ENCODE measurements at places on chromosomes 3 and 15.

- no peak for DNase-seq
Measured at GRCh38 chr3:175153595-175153994, 294.5 kb downstream of the NAALADL2 start.

- no peak for DNase-seq
Measured at GRCh38 chr15:31023841-31024240, 32.4 kb upstream of the MTMR10 start.

DNA sequence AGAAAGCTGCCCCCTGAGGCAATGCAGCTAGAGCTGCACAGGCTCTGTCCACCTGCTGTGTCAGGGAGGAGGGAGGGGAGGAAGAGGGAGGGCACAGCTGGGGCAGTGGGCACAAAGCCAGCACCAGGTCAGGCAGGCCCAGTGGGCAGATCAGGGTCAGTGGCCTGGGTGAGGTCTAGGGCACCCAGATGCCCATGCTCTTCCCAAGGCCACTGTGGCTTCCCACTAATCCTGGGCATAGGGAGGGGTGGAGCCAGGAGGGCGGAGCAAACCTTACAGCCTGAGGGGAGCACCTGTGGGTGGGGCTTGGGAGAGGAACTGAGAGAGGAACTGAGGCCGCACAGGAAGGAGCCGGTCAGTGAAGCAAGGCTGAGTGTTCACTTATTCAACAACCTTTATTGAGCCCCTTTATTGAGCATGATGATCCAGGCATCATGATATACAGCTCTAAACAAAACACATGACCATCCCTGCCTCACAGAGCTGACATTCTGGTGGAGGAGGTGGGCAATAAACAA, 55.0 kb downstream of the RHCG start:
- no peak for DNase-seq

DNA sequence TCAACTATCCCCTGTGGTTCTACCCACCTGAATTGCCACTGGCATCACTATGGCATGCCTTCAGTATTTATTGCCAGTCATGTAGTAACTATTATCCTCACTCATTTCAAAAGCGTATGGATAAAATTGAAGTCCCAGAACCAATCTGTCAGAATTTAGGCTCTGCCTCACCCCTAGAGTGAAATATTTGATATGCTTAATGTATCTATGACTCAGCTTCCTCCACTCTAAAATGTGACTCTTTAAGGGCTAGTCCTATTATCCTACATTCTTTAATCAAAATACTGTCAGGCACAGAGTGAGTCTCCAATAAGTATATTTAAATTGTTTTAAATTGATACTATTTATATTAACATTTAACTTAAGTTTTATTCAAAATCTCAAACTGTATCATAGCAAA, 27.6 kb downstream of the ARPP21 start:
- DNase-seq, result no peak

DNA sequence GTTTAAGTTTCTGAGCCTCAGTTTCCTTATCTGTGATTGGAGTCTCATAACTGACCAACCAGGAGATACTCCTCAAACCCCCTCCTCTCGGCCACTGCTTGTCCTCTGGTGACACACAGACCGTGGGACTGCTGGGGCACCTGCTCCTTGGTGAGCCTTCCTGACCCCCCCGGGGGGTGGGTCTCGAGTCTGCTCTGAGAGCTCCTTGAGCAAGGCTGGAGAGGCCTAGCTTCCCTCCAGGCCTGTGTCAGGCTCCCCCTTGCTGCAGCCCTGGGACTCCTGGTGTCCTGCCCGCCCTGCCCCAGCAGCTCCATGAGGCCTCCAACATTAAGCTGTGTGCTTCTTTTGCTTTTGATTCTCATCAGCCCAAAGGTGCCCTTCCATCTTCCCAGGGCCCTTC, 27.7 kb downstream of the SRPRB start:
- DNase-seq, result no peak

- no peak for DNase-seq
Measured at GRCh38 chr3:62970648-62971047, 95.4 kb upstream of the CADPS start.

DNA sequence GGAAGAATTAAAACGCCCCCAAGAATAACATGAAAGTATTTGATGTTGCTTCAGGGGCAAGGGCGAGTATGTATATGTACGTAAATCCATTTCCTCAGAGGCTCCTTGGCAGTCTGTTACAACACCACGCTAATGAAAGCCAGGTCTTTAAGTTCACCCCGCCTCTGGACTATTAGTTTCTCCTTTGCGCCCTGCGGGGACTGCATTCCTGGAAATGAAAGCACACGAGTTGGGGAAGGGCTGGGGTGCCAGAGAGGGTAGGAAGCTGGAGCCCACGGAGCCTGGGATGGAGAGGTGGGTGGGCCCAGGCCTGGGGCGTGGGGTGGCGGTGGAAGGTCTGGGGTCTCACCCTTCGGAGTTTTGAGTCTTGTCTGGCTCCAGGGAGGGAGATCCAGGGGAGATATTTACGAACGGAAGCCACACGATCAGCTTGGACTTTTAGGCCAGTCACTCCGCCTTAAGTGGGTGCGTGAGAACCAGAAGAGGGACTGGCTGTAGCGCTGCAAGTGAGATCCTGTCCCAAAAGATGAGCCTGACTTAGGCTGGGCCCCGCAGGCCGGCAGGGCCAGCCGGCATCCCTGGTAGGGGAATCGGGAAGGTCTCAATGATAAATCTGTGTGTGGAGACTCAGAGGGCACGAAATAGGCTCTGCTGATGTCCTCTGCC, 1.6 kb upstream of the PLCL2 start:
- no peak for DNase-seq

DNA sequence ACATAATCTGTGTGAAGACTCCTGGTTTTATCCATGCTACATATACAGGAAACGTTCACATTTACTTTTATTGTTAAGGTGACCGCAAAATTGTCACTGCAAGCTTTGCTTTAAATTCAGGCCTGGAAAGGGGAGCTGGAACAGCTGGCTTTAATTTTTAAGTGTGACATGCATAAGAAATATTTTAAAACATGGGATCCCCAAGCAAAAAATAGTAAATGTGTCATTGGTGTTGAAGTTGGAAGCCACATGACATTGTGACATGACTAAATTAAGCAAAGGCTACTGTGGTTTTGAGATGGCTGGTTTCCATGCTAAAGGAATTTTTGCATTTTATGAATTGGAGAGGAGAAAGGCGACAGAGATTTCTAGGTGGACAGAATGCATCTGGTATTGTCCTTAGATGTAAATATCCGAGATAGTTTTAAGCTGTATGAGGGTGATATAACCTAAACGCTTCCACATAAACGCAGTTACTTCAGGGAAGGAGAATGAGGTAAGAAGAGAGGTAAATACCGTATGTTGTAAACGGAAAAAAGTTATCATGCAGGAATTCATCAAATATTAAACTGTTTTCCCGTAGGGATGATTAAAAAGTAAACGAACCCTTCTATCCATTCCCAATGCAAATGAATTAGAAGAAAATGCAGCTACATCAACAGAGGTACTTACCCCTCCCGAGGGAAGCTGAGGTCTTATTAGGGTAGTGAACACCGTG, 927 bp upstream of the FYTTD1 start:
- DNase-seq, result no peak

- no peak for DNase-seq
Measured at GRCh38 chr15:57703387-57703786, 3.1 kb upstream of the POLR2M start.

- no peak for DNase-seq
Measured at GRCh38 chr3:152350139-152350538, 81.4 kb downstream of the MBNL1 start.

DNA sequence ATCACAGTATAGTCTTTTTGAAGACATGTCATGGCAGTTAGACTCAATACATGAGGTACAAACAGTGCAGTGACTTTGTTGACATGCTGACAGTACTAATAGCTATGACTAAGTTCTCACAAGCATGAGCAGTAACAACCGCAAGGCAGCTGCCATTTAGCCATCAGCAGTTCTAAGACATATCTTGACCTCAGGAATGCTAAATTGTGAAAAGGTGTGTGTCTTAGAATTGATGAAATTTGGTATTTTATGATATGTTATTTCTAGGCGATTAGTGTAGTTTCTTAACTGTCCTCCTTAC, 60.7 kb upstream of the FURIN start:
- DNase-seq, result no peak

DNA sequence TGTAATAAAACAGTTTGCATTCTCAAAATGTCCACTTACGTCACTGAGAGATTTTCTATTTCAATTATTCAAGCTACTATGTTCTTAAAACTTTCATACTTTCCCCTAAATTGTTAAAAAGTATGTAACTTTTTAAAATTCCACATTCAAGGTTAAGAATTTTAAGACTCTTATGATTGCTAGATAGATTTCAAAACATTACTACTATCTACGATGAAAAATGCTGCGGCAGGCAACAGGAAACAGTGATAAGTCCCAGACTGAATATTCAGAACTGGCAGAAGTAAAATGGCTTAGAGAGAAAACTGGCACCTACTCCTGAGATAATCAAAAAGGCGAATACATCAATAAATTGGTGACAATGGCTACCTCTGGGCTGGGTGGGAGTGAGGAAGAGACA, 16.2 kb downstream of the ATP13A3 start:
- DNase-seq, result no peak

DNA sequence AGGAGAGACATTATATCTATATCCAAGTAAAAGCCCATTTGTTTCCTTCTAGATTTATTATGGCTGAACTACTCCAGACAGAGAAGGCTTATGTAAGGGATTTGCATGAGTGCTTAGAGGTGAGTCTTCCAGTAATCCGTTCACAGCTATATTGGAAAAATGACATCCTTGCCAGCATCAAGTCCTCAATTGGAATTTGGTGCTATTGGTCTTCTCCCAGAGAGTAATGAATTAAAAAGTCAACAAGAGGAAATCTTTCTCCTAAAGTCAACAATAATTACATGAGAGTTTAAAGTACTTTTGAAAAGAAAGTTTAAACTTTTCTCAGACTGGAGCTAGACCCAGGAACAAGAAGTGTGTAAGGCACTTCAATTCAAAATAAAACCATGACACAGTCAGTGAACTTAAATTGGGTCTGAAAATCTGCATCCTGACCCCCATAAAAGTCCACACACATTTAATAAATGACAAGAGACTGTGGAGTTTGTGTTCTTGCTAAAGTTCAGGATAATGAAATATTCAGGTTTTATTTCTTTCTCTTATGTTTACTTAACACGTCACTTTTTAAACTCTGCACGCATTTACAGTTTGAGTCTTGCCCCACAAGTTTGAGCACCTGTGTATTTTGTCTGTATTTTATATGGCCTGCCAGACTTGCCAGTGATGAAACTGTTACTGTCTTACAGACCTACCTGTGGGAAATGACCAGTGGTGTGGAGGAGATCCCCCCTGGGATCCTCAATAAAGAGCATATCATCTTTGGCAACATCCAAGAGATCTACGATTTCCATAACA, 268.2 kb upstream of the UMPS start:
- DNase-seq, result no peak

GRCh38 chr3:31973081-31973480, 8.0 kb downstream of the OSBPL10 start:
- DNase-seq, result no peak

- DNase-seq, result no peak
Measured at GRCh38 chr3:158790901-158791589, 10.8 kb upstream of the MFSD1 start.

DNA sequence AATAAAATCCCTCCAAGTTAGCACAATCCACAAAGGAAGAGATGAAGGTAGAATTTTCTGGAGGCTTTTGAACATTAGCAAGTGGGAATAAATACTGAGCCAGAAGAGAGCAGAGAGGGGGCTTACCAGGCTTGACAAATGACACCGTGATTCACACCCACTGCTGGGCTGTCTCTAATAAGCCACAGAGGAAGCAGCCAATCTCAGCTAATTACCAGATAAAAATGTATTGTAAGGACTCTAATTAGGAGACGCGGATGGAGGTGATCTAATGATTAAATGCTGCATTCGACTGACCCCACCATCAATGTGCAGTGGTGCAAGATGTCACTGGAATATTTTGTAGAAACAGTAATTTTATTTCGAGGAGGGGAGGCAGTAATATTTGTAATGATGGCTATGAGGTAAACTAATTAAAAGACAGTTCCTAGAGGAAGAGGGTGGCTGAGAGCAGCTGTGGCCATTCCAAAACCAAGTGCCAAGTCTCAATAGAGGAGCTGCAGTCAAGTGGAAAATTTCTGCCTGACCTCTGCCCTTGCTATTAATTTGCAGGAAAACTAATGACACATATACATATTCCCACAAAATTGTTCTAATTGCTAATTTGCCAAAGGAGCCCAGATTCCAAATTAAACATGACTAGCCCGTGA, 602.2 kb downstream of the FOXP1 start:
- DNase-seq, result no peak

DNA sequence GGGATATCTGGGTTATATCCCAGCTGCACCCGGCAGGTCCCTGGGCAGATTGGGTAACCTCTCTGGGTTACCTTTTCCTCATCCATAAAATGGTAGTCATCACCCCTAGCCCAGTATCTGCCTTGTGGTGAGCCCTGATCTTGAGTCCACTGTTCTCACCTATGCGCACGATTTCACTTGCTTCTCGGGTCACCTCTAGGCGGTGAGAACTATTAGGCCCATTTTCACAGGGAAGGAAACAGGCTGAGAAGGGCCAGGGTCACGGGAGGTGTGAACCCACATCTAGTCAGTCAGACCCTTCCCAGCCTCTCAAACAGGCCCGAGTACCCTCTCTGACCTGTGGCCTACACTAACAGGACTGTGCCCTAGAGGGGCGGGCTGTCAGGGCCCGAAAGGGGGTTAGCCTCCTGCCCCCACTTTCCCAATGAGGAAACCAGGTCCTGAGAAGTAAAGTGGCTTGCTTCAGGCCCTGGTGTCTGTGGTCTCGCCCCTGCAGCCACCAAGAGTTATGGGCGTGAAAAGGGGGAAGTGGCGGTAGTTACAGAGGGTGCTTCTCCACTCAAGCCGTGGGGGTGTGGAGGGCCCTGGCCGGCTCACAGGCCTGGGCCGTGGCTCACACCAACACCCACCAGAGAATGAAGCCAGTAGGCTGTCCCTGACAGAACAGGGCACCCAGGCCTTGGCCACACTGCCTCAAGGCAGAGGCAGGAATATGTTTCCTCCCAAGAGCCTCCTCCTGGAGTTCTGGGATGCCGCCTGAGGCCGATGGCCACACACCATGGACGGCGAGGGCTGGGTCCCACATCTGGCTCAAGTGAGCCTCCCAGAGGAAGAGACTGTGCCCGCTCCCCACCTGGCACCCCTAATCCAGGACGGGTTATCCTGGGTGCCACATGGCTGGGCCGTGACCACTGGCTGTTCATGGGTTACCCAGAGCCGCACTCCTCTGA, 19.5 kb downstream of the PSTPIP1 start:
- no peak for DNase-seq

- DNase-seq, result no peak
Measured at GRCh38 chr3:137052298-137052697, 94.5 kb downstream of the IL20RB start.

Data from stimulated activated CD8-positive, alpha-beta memory T cell treated with anti-CD3 and anti-CD28 coated beads, Interleukin-15, amount 100 ng/mL, for 1 hour (primary cell).